ENCODE measurements at places on chromosomes 4 and X.

- no peak for DNase-seq
These were observed 184.9 kb downstream of the NSUN7 start for GRCh38 chr4:40934676-40935075.

DNA sequence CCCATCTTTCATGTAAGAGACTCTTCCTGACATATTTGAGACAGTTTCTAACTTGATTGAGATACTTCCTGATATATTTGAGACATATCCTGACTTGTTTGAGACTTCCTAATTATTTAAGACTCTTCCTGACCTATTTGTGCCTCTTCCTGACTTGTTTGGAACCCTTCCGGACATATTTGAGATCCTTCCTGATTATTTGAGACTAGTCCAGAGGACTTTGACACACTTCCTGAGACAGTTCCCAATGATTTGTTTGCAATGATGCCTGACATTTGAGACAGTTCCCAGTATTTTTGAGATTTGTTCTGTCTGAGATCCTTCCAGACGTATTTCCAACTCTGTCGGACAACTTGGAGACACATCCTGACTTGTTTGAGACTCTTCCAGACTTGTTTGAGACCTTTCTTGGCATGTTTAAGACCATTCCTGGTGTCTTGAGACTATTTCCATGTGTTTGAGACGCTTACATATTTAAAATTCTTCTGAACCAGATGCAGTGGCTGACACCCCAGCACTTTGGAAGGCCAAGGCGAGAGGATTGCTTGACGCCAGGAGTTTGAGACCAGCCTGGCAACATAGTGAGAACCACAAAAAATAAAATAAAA, 118.9 kb upstream of the USP9X start:
- no peak for DNase-seq

DNA sequence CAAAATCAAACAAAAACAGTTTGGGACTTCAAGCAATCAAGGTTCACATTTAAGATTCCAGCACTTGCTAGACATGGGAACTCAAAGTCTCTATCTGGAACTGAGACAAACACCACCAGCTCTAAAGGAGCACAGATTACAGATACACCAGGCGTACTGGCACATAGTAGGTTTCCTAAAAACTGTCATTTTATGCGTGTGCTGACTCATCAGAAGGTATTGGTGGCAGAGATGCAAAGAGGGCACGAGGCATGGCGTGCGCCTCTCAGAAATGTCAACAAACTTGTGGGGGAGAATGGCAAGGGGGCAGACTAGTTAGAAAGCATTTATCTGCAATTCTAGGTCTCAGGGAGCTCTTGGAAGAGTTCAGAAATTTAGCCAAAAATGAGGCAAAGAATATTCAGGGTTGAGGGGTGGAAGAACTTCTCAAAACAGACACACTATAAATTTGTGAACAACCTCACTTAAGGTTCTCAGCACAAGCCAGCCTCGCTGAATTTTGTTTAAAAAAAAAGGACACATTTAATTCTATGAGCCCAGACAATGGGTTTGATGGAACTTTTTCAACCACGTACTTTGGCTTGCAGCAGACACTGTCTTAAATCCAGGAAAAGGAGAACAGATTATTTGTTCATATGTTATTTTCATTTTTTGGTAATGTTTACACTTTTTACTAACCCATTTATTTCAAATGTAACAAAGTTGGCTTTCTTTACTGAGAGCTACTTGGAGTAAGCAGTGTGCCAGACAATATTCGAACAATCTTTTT, 100.0 kb downstream of the SHISA3 start:
- DNase-seq = no peak

DNA sequence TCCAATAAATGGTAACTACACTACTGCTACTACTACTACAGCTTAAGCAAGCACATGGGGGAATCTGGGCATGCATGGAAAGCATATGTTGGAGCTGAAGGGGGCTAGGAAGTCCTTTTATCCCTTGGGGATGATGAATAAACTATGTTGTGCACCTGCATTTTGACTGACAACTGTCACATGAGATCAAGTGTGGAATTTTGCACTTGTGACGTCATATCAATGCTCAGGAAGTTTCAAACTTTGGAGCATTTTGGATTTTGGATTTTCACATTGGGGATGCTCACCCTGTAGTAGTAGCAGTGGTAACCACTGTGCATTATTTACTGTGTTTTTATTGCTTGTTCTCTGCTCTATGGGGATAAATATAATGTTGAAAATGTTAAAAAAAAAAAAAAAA, 100.5 kb upstream of the SMAD1 start:
- DNase-seq = no peak

DNA sequence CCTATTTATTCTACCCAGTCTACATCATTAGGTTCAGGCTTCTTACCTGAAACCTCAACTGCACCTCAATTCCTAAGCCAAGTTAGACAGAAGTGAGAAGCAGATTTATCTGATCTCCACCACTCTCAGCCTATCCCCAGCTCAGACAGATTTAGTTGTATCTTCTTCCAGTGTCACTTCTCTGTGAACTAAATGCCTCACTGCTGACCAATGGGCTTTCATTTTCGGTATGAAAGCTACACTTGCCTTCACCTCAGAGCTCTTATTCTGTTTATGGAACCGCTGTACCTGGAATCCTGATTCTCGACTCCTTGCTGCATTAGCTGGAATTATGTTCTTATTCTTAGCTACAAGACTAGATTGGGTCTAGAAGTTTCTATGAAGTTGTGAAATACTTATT, 833.2 kb downstream of the CCSER1 start:
- no peak for DNase-seq

GRCh38 chr4:62168681-62169080, 968.6 kb downstream of the ADGRL3 start:
- no peak for DNase-seq
